Iris pigment epithelial cell (primary cell): ENCODE measurements at places on chromosomes 4 and X.

- DNase-seq, result no peak
These were observed 325.5 kb upstream of the F9 start for GRCh38 chrX:139204898-139205667.

GRCh38 chrX:2819345-2820135 is 9.2 kb upstream of the GYG2 start:
- peak; percentile 32 for DNase-seq

DNA sequence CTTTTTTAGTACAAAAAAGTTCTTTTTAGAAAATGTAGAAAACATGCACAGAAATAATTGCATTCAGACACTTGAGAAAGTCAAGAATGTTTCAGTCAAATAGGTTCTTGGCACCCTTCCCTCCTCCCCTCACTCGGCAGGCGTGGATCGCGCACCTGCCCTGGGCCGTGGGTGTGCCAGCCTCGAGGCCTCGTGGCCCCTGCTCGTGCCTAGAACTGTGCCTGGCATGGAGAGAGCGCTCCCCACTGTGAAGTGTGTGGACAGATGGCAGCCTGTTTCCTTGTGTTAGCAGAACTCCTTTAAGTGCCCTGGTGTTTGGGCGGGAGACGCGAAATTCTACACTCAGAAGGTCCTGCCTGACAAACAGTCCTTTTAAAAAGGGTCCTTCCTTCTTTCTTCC is 14.7 kb downstream of the RGS12 start:
- DNase-seq, result no peak

DNA sequence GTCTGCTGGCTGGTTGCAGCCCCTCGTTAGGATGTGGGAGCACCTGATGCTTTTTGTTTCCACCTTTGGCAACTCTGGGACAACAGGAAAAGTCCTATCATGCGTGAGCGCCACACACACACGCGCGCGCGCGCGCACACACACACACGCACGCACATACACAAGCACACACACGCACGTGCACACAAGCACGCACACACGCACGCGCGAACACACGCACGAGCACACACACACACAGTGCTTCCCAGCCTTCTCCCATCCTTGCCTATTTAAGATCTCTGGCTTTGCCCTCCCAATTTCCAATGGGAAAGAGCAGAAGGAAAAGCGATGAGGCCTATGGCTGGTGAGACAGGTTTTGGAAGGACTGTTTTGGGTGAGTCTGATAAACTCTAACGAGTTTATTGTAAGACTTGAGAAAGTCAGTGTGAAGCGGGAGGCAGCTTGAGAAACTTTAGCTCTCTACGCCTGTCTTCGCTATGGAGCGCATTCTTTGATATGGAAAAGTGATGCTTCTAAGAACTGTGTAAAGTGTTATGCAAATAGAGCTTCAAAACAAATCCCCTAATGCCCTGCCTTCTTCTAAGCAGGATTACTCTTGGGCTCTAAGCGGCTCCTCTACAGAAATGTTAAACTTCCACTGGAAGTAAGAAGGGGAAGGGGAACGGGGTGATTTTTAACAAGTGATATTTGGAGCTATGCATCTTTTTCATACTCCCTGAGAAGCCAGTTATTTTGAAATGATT is 11.8 kb downstream of the SUPT20HL1 start:
- DNase-seq, result no peak

DNA sequence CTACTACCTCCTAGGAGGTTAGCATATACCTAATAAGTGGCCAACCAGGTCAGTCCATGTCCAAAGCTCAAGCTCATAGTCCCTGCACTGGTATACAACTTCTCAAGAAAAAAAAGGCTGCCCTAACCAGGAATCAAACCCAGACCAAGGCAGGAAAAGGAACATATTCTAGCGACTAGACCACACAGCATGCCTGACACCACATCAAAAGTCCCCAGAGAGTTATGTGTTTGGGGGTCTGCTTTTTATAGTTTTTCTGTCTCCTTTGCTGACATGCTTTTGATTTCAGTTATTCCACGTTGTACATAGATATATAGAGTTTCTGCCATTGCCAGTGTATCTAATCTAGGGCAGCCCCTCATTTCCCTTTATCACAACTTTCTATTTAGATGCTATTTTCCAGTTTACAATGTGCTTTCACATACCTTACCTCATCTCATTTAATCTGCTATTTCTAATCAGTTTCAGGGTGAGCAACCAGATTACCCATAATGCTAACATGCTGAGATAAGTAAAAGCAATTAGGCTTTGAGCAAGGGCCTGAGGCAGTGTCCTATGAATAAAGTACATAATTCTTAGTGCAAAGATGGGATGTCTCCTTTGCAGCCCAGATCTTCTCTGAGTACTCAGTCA is 17.8 kb downstream of the ARHGEF6 start:
- no peak for DNase-seq

- DNase-seq, result no peak
These were observed 12.6 kb upstream of the GBA3 start for GRCh38 chr4:22680065-22680642.

GRCh38 chr4:156690572-156690971 is 281.0 kb downstream of the PDGFC start:
- no peak for DNase-seq

- DNase-seq, result no peak
These were observed 65.0 kb downstream of the ZFX start for GRCh38 chrX:24214568-24214967.

DNA sequence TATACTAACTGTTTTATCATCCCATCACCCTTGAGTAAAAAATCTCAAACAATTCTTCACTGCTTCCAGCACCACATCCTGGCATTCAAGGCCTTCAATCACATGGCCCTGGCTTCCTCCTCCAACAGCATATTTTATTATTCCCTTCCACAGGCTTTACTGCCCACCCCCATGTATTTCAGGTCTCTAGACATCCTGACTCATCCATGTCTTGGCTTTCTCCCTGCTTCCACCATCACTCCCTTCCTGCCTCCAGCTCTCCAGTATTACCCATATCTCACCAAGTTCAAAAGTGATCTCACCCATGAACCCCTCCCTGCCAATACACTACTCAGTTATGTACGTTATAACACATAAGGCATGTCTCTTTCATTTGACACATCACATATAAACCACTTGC is 34.7 kb upstream of the PLAC1 start:
- DNase-seq, result peak; percentile 54

- no peak for DNase-seq
These were observed 347.7 kb downstream of the HS3ST1 start for GRCh38 chr4:11081006-11081405.
